Activated naive CD8-positive, alpha-beta T cell treated with anti-CD3 and anti-CD28 coated beads, Interleukin-2, amount 10 ng/mL, durations not matched to agents 7 days and 5 days (primary cell): ENCODE measurements at places on chromosomes 5 and 9. TPM values are rescaled to one million over a fixed set of nuclear protein-coding genes. Genes with fewer than 3 reads are reported as not detected.
A peak's percentile ranks its signal among the peaks of the same experiment; 100 is the strongest.

Gene GFPT2
- total RNA-seq: 9.5 TPM

DNA sequence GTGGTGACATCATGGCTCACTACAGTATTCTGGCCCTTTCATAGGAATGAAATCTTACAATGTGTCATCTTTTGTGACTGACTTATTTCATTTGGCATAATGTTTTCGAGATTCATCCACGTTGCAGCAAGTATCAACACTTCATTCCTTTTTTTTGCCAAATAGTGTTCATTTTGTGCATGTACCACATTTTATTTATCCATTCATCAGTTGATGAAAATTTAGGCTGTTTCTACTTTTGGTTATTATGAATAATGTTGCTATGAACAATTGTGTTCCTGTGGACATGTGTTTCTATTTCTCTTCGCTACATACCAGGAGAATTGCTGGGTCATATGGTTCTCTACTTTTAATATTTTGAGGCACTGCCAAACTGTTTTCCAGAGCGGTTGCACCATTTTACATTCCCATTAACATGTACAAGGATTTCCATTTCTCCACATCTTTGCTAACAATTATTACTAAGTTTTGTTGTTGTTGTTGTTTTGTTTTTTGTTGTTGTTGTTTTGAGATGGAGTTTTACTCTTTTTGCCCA is 43.5 kb downstream of the RMI1 start:
- H3K4me1 ChIP-seq: no peaks in the 10 kb centered on the region
- no peaks in the 10 kb centered on the region for H3K36me3 ChIP-seq
- H3K27me3 ChIP-seq: peaks cover 10% of the 10 kb centered on the region

DNA sequence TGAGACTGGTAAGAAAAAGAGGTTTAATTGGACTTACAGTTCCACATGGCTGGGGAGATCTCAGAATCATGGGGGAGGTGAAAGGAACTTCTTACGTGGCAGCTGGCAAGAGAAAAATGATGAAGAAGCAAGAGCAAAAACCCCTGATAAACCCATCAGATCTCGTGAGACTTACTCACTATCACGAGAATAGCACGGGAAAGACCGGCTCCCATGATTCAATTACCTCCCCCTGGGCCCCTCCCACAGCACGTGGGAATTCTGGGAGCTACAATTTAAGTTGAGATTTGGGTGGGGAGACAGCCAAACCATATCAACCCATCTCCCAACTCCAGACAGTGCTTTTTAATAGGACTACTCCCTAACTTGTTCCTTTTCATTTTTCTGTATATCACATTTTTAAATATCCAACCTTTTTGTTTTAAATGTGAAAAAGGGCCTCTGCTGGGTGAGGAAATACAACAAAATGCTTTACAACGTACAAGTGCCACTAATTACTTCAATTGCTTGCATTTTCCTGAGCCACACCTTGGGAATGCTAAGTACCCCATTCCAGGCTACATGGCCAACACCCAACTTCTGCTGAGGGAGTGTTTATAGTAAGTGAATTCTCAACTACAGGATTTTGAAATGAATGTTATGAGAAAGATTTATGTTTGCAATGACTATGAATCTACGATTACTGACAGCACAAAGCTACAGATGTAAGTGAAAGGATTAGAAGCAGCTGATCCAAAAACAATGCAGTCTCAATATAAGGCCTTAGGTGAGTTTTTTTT is 294.1 kb upstream of the CD180 start:
- peaks cover 2% of the 10 kb centered on the region for H3K27me3 ChIP-seq
- H3K4me3 ChIP-seq: no peak overlapping the region
- no peak overlapping the region for H3K27ac ChIP-seq

GRCh38 chr5:142636093-142636492 is 49.8 kb downstream of the FGF1 start:
- H3K4me1 ChIP-seq: peaks cover 7% of the 10 kb centered on the region
- DNase-seq: no peak
- H3K4me3 ChIP-seq: no peak overlapping the region
- H3K36me3 ChIP-seq: no peaks in the 10 kb centered on the region

- DNase-seq: no peak
- H3K4me1 ChIP-seq: peaks cover 7% of the 10 kb centered on the region
- peaks cover 25% of the 10 kb centered on the region for H3K36me3 ChIP-seq
- H3K4me3 ChIP-seq: no peak overlapping the region
- no peaks in the 10 kb centered on the region for H3K27me3 ChIP-seq
- H3K27ac ChIP-seq: no peak overlapping the region
These were observed 97.4 kb downstream of the GAPVD1 start for GRCh38 chr9:125359011-125359410.

- H3K4me3 ChIP-seq: no peak overlapping the region
- no peaks in the 10 kb centered on the region for H3K36me3 ChIP-seq
- H3K27ac ChIP-seq: no peak overlapping the region
- H3K4me1 ChIP-seq: no peaks in the 10 kb centered on the region
- no peaks in the 10 kb centered on the region for H3K27me3 ChIP-seq
These were observed 357.4 kb downstream of the PSAT1 start for GRCh38 chr9:78654324-78654723.

- H3K27me3 ChIP-seq: no peaks in the 10 kb centered on the region
- H3K4me1 ChIP-seq: peaks cover 14% of the 10 kb centered on the region
- peak overlapping the region; percentile 74 for H3K27ac ChIP-seq
- peak overlapping the region; percentile 38 for H3K4me3 ChIP-seq
These were observed 69.5 kb upstream of the RAD23B start for GRCh38 chr9:107213561-107214028.

GRCh38 chr5:83509540-83509939 is 38.0 kb downstream of the VCAN start:
- DNase-seq: no peak
- no peak overlapping the region for H3K4me3 ChIP-seq
- no peak overlapping the region for H3K27ac ChIP-seq
- no peaks in the 10 kb centered on the region for H3K36me3 ChIP-seq

GRCh38 chr9:110777876-110778215 is 109.3 kb downstream of the MUSK start:
- H3K27ac ChIP-seq: no peak overlapping the region
- no peaks in the 10 kb centered on the region for H3K27me3 ChIP-seq
- H3K36me3 ChIP-seq: no peaks in the 10 kb centered on the region
- no peak overlapping the region for H3K4me3 ChIP-seq
- H3K4me1 ChIP-seq: no peaks in the 10 kb centered on the region

DNA sequence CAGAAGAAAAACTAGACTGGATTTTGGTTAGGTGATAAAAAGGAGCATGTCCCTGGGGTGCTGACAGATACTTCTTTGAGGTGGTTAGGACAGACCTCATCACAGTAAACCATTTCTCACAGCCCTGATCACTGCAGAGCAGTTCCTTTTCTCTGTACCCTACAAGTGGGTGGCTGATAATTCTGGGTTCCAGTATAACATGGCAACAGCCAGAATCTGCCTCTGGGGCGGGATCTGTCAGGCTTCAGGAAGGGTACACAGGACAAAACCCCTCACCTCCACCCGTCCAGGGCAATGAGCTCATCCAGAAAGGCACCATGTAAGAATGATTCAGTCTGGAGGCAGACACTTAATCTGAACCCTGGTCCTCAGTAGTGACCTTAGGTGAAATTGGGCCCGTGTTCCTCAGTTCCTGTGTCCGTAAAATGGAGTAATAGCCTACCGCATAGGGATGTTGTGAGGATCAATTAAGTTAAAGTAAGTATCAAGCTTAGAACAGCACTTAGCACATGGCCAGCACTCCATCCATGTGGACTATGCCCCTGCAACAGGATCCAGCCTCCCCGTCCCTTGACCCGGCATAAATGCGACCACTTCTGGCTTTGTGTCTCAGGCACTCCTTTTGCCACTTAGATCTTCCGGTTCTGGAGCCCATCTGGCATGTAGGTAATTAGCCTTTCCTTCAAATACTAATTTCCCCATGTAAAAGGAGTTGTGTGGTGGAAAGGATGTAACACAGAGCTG is 129.2 kb downstream of the LHFPL2 start:
- H3K4me3 ChIP-seq: no peak overlapping the region
- H3K27me3 ChIP-seq: peaks cover 54% of the 10 kb centered on the region
- H3K4me1 ChIP-seq: peaks cover 3% of the 10 kb centered on the region
- DNase-seq: no peak
- no peaks in the 10 kb centered on the region for H3K36me3 ChIP-seq

- H3K27me3 ChIP-seq: no peaks in the 10 kb centered on the region
- peak overlapping the region; percentile 7 for H3K4me3 ChIP-seq
- H3K36me3 ChIP-seq: peaks cover 16% of the 10 kb centered on the region
- peaks cover 44% of the 10 kb centered on the region for H3K4me1 ChIP-seq
These were observed 6.7 kb upstream of the HAVCR2 start for GRCh38 chr5:157115502-157115901.

Gene MCTP1
- 1.6 TPM for total RNA-seq

Gene KLF4
- total RNA-seq: 0.20 TPM

Gene CER1
- not detected for total RNA-seq

Gene TMEM161B
- 31.5 TPM for total RNA-seq

GRCh38 chr5:157902449-157903116 is 43.6 kb upstream of the CLINT1 start:
- DNase-seq: no peak
- H3K4me3 ChIP-seq: no peak overlapping the region
- H3K27me3 ChIP-seq: peaks cover 2% of the 10 kb centered on the region
- H3K4me1 ChIP-seq: no peaks in the 10 kb centered on the region
- H3K36me3 ChIP-seq: no peaks in the 10 kb centered on the region
